ENCODE measurements at places on chromosomes 16 and 17.

DNA sequence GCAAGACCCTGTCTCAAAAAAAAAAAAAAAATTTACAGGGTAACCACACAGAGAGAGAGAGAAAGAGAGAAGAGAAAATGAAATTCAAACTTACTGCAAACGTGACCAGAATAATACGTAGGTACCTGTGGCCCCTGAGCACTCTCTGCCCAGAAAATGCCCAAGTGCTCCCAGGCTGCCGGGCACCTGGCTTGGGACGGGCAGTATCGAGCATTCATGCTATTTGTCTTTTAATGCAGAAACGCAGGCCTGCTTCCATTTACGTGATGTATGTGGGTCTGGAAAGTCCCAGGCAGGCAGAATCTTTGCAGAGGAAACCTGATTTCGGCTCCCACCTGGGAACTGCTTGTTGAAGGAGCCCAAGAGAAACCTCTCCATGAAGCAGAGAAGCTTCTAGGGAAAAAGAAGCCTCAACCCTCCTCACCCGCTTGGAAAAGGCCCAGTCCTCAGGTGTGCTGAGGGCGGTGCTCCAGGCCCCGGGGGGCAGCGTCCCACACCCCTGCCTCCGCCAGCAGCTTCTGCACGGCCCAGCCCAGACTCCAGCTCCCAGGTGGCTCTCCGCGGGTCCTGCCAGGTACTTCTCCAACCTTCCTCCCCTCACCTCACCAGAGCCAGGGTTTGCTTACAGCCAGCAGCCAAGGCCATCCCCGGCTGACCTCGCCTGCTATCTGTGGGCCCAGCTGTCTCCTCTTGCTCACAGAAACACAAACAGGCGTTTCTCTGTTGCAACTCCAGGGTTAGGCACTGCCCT is 14.0 kb downstream of the RPH3AL start:
- no peak for DNase-seq

DNA sequence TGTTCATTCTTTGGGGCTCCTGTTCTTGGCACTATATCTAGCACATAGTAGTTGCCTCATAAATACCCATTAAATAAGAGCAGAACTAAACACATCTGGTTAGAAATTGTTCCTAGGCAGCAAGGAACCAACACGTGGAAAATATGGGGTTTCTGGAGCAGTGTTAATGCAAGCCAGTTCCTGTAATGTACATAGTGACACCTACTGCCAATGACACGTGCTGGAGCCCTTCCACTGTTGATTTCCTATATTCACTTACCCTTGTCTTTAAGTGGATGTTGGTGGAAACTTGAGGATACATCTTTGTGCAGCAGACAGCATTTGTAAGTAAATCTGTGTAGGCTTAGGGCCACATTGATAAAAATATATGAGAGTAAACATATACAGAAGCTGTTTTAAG is 1.6 kb upstream of the IRF8 start:
- DNase-seq: no peak

- DNase-seq: no peak
Measured at GRCh38 chr16:3681206-3681605, 26.7 kb downstream of the DNASE1 start.

DNA sequence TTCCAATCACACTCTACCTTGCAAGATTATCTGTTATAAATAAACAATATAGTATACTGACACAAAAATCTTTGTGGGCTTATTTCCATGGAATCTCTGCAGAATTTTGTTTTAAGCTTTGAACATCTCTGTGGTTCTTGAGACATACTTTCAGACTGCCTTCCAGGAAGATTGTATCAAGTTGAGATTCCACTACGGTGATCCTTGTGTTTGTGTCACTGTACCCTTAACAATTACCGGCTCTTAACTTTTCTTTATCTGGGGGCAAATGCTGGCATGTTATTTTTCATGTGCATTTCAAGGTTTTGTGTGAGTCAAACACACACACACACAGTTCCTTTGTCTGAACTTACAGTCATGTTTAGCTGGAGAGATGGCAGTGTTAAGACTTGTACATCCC is 472.7 kb upstream of the HSBP1 start:
- no peak for DNase-seq

DNA sequence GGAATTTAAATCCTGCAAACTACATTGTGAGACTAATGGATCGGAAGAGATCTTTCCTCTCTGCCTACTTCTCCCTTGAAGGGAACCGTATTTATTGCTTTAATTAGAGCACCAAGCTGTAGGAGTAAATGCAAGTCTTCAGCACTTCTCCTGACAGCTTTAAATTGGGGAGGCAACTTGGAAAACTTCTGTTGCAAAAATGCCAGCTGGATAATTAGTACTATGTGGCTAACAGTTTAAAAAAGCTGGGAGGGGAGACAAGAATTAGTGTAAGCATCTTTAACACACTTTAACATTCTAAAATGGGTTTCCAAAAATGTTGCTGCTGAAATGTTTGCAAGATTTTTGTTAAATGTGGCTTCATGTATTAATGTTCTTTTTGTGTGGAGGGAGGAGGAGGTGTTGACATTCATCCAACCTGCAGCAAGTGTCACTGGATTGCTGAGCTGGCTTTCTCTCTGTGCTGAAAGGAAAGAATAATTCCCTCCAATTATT is 108.5 kb downstream of the PCTP start:
- DNase-seq: no peak

DNA sequence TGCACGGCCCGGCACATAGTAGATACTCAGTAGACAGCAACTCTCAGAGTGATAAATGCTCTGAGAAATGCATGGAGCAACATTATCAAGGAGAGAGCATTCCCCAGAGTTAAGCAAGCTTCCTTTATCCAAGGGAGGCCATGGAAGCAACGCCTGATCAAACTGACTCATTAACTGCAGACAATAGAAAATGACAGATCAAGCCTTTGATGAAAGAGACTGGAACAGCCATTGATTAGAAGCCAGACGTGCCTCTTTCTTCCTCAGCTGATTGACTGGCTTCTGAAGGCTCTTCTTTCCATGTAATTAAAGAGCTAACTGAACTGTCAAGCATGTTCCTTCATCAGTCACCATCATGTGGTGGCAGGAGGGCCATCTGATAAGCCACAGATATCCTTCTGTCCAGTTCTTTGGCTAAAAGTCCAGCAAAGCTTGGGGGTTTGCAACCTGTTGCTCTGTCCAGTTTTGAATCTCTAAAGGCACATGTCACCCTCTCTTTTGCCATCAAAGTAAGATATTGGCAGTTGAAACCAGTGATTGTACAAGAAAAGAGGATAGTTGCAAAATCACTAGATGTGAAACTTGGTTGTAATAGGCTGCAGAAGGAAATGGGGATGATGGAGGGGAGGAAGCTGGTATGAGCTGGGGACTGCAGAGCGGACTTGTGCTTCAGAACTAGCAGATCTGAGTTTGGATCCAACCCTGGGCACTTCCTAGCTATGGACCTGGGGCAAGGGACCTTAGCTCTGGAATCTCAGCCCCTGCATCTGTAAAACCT is 188.0 kb downstream of the HAPSTR1 start:
- DNase-seq: no peak

DNA sequence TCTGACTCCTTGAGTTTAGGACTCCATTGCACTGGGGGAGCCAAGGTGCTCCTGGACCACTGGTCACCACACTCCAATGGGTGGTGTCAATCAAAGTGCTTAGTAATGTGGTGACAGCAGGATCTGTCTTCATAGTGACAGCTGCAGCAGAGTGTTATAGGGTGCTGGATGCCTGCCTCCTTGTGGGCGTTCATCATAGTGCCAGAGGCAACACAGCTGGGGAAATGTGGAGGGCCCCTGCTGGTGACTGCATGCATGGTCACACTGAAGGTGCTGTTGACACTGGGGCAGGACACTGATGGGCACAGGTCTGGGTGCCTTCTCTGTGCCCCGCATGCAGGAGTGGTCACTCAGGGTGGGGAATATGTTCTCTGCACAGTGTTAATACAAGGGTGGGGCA is 177.5 kb upstream of the CDH8 start:
- no peak for DNase-seq

DNA sequence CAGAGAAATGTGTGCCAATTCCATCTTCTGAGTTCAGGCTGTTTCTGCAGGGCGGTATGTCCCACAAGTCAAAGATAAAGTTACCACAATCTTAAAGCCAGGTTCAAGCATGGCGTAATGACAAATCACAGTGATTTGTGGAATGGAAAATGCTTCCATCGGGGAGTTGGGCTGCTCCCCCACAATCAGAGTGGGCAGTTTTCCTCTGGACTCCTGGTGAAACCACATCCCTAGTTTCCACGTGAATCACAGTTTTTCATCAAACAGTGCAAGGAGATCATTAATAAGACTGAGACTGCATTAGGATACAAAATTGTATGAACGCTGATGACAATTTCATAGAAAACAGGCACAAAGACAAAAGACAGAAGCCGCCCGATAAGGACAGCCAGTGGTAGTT is 3.6 kb downstream of the LITAF start:
- DNase-seq: no peak

DNA sequence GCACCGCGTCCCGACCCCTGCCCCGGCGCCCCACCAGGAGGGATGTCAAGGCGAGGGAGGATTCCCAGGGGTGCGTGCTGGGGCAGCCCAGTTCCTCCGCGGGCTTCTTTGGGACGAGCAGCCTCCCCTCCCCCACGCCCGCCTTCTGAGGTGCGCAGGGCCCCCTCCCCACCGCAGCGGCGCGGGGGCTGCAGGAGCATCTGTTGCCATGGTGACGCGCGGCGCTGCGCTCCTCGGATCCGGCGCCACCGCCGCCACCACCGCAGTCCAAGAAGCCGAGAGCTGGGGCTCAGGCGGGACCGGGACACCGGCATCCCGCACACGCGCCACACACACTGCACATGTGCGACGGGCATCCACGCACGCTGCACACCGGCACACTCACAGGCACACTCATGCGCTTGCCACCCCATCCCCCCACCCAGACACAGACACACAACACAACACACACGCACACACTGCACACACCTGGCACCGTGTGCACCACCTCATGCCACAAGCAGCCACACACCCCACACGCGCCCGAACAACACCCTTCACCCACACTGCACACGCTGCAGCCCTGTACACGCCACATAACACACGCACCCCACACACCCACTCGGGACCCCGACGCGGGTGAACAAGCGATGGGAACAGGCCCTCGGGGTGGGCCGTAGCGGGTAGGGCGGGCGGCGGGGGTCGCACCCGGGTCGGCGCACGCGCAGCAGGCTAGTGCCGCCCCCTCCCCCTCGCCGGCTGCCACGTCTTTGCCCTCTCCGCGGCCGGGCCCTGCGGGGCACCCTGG is 17.0 kb downstream of the ENPP7 start:
- DNase-seq: no peak
